ENCODE measurements at places on chromosomes 1 and 21.

DNA sequence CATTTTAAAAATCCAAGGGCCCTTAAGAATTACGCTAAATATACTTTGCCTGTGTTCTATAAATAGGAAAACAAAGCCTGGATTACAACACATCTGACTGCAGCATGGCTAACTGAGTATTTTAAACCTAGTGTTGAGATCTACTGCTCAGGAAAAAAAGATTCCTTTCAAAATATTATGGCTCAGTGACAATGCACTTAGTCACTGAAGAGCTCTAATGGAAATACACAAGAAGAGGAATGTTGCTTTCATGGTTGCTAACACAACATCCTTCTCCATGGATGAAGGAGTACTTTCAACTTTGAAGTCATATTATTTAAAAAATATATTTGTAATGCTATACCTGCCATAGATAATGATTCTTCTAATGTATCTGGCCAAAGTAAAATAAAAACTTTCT is 248.3 kb upstream of the NEGR1 start:
- H3K27ac ChIP-seq, result no peak overlapping the region
- H3K36me3 ChIP-seq, result no peaks in the 10 kb centered on the region
- H3K4me3 ChIP-seq, result no peak overlapping the region
- no peaks in the 10 kb centered on the region for H3K27me3 ChIP-seq

DNA sequence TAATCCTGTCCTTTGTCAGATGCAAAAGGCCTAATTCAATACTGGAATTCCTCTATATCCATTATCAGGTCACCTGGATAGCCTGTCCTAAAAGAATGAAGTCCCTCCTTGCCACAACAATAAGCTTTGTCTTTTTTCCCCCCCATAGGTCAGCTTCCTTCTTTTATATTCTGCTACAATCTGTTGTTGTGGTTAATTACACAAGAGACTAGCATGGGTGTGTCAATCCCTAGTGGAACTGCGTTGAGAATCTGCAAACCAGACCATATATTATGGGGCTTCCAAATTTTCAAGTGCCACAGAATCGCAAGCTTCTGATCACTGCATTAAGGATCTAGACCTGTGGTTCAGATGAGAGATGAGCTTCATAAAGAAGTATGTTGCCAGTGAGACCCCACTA is 349.6 kb downstream of the SMYD3 start:
- no peak overlapping the region for H3K4me3 ChIP-seq
- no peaks in the 10 kb centered on the region for H3K27me3 ChIP-seq
- no peak overlapping the region for H3K27ac ChIP-seq
- DNase-seq, result no peak

- H3K27ac ChIP-seq, result no peak overlapping the region
- H3K4me3 ChIP-seq, result no peak overlapping the region
- H3K36me3 ChIP-seq, result no peaks in the 10 kb centered on the region
- DNase-seq, result no peak
Measured at GRCh38 chr1:228047183-228047466, 35.4 kb upstream of the ARF1 start.

DNA sequence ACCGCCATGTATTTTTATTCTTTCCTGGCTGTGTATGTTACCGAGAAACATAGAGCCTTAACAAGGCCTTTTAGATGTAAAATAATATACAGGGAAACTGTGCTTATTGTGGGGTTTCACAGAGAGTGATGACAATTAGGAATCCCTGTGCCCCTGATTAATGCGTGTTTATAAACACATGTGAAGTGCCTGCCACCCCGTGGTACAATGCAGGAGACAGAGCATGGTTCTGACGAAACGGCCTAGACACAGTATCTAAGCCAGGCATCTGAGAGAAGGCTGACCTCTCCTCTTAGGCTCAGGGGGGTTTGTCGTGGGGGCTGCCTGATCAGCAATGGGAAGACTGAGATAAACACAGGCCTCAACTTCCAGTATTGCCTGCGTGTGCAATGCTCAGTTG is 200.0 kb downstream of the AJAP1 start:
- no peak overlapping the region for H3K4me3 ChIP-seq
- H3K36me3 ChIP-seq, result no peaks in the 10 kb centered on the region

DNA sequence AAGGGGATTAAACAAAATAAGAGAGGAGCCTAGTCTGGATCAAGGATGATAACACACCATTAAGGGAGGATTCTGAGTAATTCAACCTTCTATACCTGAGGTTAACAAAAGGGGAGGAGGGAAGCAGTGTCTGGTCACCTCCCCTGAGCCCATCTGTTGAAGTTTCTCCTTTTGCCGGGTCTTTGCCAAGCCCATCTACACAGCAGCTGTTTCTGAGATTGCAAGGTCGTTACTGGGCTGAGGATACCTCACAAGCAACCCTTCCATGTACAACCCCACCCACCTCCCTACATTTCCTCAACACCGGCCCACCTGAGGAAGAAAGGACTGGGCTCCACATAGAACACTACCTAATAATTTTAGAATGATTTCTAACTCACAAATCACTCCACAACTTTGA is 26.3 kb downstream of the LRRC52 start:
- DNase-seq, result no peak
- no peaks in the 10 kb centered on the region for H3K4me1 ChIP-seq
- no peak overlapping the region for H3K4me3 ChIP-seq
- H3K36me3 ChIP-seq, result no peaks in the 10 kb centered on the region
- H3K27me3 ChIP-seq, result no peaks in the 10 kb centered on the region

- no peaks in the 10 kb centered on the region for H3K27me3 ChIP-seq
- H3K4me3 ChIP-seq, result peak overlapping the region; percentile 98
- H3K36me3 ChIP-seq, result peaks cover 20% of the 10 kb centered on the region
- H3K27ac ChIP-seq, result peak overlapping the region; percentile 99
Measured at GRCh38 chr1:234608911-234609690, 877 bp downstream of the IRF2BP2 start.

- H3K36me3 ChIP-seq, result peaks cover 7% of the 10 kb centered on the region
- no peak overlapping the region for H3K27ac ChIP-seq
- no peak overlapping the region for H3K4me3 ChIP-seq
Measured at GRCh38 chr1:161954466-161954865, 69.2 kb downstream of the OLFML2B start.

DNA sequence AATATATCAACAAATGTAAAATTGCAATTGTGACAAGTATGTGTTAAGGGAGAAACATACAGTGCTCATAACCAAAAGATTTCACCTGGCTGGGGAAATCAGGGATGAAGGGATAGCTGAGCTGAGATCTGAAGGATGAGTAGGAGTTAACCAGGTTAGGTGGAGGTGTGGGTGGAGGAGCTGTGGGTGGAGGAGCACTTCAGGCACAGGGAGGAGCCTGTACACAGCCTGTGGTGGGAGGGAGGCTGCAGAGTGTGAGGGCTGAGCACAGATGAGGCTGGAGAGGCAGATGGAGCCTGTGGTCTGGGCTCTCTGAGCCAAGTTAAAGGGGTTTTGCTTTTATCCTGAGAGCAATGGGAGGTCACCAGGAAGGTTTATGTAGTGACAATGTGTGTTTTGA is 111.9 kb downstream of the XCL2 start:
- DNase-seq, result no peak
- no peak overlapping the region for H3K27ac ChIP-seq
- no peak overlapping the region for H3K4me3 ChIP-seq
- no peaks in the 10 kb centered on the region for H3K27me3 ChIP-seq
- peaks cover 3% of the 10 kb centered on the region for H3K4me1 ChIP-seq
- H3K36me3 ChIP-seq, result no peaks in the 10 kb centered on the region

DNA sequence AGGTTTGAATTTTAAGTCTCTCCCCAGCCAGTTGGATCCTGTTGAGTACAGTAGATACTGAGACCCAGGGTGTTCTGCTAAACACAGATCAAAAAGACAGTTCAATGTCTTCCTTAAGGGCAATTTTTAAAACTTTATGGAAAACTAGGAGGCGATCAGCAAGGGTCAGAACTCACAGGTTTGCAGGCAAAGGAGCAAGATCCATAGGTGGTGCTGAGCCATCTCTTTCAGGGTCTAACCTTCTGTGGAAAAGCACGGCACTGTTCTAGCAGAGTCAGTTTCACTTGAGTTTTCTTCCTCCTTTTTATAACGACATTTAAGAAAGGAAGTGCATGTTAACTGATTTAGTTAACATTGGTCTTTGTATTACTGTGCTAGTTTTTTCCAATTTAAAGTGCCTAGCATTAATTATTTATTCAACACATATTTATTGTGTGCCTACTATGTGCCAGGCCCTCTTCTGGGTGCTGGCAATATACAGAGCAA is at the start of gene CD84:
Gene CD84 (minus strand): TSS at position 281 of the 486 bp plus-strand sequence. CDS start 59 bp downstream, at position 222.
- H3K27ac ChIP-seq, result peak within 1 kb of the TSS; percentile 36
- no peak for DNase-seq
- H3K27me3 ChIP-seq, result no peaks in the 10 kb centered on the region

DNA sequence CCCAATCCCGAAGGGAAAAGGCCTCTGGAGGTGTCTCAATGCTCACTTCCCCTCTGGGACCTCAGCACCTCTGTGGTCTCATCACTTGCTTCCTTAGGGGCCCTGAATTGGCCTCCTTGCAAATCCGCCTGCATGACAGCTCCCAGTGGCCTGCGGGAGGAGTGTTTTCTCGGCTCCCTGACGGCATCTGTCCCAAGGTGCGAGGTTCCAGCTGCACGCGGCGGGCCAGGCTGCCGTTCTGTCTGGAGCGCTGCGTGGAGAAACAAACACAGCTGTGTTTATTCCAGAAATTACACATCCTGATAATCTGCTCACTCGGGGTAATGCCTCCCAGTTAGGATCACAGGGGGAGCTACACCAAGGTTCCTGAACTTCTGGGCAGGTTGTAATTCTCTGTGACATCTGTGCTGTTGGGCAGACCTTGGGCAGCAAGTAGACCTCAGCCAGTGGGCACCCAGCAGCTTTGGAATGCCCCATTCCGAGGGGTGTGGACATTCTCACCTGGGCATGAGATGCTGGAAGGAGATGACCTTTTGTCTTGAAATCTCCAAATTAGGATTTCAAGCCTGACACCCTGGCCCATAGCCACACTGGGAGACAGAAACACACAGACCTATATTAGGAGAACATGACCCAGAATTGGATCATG is 18.2 kb downstream of the EPHB2 start:
- H3K4me1 ChIP-seq, result no peaks in the 10 kb centered on the region
- peaks cover 33% of the 10 kb centered on the region for H3K27me3 ChIP-seq
- no peak overlapping the region for H3K4me3 ChIP-seq
- H3K27ac ChIP-seq, result no peak overlapping the region

DNA sequence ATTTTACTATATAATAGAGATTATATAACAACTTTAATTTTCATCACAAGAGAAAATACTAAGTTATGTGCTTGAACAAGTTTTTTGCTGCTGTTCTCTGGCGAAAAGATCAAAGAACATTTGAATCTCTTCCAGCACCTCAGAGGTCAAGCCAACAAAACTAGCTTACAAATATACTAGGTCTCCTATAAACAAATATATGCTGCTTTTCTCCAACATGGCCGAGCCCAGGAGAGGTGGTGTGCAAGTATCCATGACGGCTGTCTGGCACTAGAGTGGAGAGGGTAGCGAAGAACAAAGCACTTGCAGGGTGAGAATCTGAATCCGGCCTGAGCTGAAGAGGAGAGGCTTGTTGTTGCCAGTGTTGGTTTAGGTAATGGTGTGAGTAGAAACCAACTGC is 7.5 kb upstream of the FMO3 start:
- no peaks in the 10 kb centered on the region for H3K36me3 ChIP-seq
- H3K27ac ChIP-seq, result no peak overlapping the region
- DNase-seq, result no peak
- H3K4me3 ChIP-seq, result no peak overlapping the region

DNA sequence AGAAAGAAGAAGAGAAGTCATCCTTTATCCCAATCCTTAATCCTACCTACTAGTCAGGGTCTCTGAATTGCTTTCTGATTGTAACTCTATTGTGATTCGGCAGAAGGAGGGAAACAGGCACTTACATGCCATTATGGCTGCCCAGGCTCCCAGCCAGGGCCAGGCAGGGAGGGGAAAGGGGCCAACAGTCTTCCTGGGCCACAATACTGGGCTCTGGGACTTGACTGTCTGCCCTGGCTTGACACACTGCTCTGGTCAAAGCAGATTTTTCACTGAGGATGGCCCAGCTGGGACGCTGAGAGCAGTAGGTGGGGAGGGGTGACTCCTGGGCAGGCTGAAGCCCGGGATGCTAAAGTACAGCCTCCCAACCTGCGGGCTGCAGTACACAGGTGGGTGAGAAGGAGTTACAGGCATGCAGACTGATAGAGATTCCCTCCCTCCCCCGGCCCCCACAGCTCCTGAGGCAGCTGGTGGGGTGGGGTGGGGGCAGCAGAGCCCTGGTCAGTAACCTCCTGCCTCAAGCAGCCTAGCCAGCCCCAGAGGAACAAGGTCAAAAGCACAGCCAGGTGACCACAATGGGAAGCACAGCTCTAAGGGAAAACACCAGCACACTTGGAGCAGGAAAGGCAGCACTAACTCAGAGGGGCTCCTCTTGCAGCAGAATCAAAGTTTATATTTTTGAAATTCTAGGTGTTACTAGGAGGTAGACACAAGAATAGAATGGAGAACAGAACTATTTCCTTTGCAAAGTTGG is 25.3 kb downstream of the KCND3 start:
- no peaks in the 10 kb centered on the region for H3K27me3 ChIP-seq
- H3K27ac ChIP-seq, result no peak overlapping the region
- H3K4me3 ChIP-seq, result no peak overlapping the region
- no peaks in the 10 kb centered on the region for H3K36me3 ChIP-seq

DNA sequence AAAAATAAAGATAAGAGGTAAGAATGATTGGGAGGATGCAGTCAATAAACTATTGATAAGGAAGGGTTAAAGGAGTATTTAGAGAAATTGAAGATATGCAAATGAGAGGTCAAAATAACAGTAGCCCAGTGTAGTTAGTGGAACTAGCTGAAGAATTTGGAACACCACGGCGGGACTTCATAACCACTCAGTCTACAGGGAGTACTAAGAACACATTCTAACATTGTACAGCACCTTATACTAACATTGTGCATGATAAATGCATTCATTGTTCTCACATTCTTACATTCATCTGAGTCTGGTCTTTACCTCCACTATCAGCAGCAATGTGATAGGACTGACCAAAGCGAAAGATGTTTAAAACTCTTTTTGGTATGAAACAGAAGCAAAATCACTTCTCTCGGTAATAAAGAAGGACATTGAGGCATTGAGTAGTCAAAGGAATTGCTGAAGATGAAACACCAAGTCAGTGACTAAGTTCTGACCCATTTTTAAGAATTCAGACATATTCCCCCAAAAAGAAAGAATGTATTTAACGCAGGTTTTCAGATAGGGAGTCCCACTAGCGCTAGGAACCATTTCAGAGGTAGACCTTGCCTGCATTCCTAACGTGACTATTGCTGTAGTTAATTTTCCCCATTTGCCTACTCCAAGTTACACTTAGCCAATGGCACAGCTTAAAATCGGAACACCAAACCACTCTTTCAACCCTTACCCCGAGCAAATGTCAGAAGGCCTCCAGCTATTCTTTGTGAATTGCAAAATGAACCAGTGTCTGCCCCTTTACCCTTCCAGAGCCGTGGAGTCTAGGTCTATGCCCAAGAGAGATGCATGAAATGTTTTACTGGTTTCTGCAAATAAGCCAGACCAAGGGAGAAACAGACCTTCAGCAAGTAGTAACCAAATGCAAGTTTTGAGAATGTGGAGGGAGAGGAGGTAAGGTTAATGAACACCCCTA is 108.8 kb upstream of the IRF2BP2 start:
- DNase-seq, result no peak
- H3K27ac ChIP-seq, result peak overlapping the region; percentile 98
- H3K36me3 ChIP-seq, result no peaks in the 10 kb centered on the region

GRCh38 chr1:41171266-41171874 is 70.7 kb downstream of the SCMH1 start:
- H3K4me1 ChIP-seq, result no peaks in the 10 kb centered on the region
- no peak for DNase-seq
- H3K27me3 ChIP-seq, result no peaks in the 10 kb centered on the region

GRCh38 chr1:228109962-228110488 is 926 bp upstream of the MRPL55 start:
- no peak for DNase-seq
- no peaks in the 10 kb centered on the region for H3K27me3 ChIP-seq
- peak overlapping the region; percentile 91 for H3K27ac ChIP-seq
- peaks cover 29% of the 10 kb centered on the region for H3K36me3 ChIP-seq
- H3K4me3 ChIP-seq, result peak overlapping the region; percentile 77
- H3K4me1 ChIP-seq, result peaks cover 28% of the 10 kb centered on the region

All from esophagus squamous epithelium (tissue), 5 donors.